ENCODE measurements at places on chromosomes 16 and 17.

GRCh38 chr17:31856750-31857149 is 2.3 kb downstream of the COPRS start:
- no peak for DNase-seq

DNA sequence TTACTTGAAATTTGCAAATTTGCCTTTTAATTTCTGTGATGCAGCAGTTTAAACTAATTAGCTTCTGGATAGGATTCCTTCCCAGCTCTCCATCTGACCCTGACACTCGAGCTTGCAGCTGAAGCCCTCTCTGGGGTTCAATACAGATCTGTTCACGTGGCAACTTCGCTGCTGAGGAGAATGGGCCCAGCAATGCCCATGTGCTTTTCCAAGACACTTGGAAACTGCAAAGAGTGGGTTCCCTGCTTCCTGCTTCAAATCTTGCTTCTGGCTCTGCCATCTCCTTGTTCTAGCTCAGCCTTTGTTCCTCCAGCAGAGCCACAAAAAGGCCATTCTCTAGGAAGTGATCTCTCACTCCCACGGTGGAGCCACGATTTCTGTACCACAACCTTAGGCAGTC is 50.0 kb upstream of the IRX6 start:
- no peak for DNase-seq

DNA sequence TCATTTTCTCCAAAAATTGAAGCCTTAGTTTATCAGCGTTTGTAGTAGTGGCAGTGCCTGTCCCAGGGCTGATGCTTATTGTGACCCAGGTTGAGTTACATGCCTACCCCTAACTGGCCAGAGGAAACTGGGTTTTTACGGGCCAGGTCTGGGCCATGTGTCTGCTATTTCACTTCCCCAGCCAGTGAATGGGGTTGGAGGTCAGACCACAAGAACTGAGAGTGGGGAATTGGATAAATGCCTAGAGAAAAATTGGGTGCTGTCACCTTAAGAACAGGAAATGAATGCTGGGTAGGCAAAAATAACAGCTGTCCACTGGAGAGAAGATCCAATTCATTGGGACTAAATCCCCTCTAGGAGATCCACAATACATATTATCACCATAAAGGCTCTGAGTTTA is 5.2 kb downstream of the ADPRM start:
- no peak for DNase-seq

DNA sequence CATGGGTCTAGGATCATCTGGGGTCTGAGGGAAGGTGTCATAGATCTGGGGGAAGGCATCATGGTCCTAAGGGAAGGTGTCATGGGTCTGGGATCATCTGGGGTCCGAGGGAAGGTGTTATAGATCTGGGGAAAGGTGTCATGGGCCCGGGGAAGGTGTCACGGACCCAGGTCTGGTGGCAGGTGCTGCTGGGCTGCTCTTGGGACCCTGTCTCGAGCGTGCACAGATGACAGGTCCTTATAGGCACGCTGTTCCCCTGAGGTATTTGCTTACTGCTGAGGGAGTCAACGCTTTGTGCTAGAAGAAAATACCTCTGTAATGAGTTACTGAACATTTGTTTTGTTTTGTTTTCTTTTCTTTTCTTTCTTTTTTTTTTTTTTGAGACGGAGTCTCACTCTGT is 1.4 kb downstream of the RAB40C start:
- no peak for DNase-seq

DNA sequence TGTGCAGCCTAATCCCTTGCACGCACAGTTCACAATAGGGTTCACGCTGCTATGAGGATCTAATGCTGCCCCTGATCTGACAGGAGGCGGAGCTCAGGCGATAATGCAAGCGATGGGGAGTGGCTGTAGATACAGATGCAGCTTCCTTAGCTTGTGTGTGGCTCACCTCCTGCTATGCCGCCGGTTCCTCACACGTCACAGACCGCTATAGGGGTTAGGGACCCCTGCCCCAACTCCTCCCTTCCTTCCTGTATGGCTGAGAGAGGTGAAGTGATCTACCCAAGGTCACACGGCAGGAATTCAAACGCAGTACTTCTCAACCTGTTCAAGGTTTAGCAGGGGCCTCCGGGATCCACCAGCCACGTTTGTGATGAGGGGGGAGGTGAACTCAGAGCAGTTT is 13.4 kb upstream of the PLLP start:
- no peak for DNase-seq
